ENCODE measurements at places on chromosomes 4 and X.

GRCh38 chr4:139146926-139147629 lies 29.9 kb downstream of the ELF2 start:
- no peak for DNase-seq

DNA sequence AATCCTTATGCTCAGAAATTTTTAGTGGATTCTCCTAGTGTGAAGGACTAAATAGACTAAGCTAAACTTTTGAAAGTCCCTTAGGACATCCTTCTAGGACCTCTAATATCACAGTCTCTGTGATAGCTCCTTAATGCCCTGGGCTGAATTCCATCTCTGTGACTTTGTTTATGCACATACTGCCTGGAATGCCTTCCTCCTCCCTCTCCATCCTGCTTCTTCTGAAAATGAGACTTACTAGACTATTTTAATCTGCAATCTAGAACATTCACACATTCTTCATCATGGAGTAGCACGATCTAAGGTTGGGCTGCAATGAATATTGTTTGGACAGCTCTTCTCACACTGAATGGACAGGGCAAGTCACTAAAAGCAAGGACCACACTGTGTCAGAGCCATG lies 65.0 kb upstream of the MSX1 start:
- DNase-seq = no peak

GRCh38 chr4:25928379-25929297 lies 14.6 kb downstream of the SMIM20 start:
- DNase-seq = peak; percentile 91

- DNase-seq = no peak
Observed at GRCh38 chr4:16290681-16291420, 64.6 kb upstream of the TAPT1 start.

GRCh38 chr4:83728191-83728590 lies 192.3 kb downstream of the GPAT3 start:
- no peak for DNase-seq

- DNase-seq = peak; percentile 84
Observed at GRCh38 chr4:142815834-142816233, 30.3 kb downstream of the INPP4B start.

DNA sequence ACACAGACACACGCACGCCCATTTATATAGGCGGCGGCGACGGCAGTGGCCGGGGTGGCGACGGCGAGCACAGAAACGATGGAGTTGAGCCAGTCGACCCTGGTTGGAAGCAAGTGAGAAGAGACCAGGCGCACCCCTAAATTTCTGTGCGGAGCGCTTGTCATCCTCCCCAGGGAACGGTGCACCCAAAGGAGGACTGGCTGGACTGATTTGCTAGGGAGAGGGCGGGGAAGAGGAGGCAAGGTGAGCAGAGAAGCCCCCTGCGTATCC lies 302 bp downstream of the NHS start:
- no peak for DNase-seq

GRCh38 chrX:102840871-102841705 lies 96.0 kb upstream of the RAB40AL start:
- DNase-seq = peak; percentile 51

GRCh38 chrX:24242649-24243175 lies 71.2 kb downstream of the SUPT20HL2 start:
- peak; percentile 96 for DNase-seq

- DNase-seq = no peak
Observed at GRCh38 chrX:40097504-40098263, at the start of gene BCOR. Gene BCOR, minus strand, starts transcription at chrX:40097958. Its CDS starts 20,029 bp downstream, at chrX:40077929.

DNA sequence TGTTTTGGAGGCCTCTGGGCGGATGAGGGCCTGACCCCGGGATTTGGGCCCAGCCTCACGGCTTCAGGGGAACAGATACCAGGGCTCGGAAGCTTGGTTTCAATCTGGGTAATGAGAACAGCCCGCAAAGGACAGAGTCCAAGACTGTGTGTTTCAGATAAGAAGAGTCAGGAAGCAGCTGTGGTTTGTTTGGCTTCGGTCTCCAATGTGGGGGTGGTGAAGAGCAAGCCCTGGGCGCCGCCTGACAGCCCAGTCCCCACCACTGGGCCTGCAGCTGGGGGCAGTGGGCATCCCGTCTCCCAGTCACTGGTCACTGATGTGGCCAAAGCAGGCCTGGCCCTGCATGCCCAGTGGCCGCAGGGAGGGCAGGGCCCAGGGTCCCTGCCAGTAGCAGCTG lies 9.1 kb downstream of the WFS1 start:
- peak; percentile 8 for DNase-seq

DNA sequence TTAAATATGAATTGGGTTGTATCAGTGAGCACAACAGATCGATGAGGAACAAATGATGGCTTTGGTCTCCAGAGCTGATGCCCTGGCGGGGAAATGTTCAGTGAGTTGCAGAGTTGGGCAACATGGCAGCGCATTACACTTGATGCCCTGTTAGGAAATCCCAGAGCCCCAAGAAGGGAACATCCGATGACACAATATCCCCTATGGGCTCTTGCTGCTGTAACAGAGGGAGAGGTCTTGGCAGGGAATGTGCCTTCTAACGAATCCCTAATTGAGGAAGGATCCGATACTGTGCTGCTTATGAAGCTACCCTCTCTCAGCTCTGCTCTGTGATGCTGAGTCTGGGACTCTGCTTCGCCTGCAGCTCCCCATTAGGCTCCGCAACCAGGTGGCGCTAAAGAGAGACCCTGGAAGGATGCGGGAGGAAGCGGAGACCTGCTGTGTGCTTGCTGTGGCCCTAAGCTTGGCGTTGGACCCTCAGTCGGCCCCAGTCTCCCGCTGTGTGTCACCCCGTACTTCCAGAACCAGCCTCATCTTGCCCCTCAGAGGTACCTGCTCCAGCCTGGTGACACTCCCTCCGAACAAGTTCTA lies 38.9 kb downstream of the PDHA1 start:
- peak; percentile 33 for DNase-seq

DNA sequence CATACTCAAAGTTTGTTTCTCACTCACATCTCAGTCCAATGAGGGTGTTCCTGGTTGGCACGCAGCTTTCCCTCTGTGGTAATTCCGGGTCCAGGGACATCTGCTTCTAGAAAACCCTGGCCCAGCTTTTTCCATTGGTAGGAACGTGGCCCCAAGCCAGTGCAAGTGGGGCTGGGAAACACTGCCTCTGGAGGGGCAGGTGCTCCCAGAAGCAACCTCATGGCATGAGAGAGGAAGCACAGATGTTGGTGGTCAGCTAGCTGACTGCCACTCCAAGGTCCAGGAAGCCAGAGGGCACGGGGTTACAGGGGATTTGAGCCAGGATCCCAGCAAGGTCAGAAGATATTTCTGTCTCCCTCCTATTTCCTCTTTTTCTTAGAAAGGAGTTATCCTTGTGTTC lies 47.5 kb downstream of the DCTD start:
- no peak for DNase-seq

DNA sequence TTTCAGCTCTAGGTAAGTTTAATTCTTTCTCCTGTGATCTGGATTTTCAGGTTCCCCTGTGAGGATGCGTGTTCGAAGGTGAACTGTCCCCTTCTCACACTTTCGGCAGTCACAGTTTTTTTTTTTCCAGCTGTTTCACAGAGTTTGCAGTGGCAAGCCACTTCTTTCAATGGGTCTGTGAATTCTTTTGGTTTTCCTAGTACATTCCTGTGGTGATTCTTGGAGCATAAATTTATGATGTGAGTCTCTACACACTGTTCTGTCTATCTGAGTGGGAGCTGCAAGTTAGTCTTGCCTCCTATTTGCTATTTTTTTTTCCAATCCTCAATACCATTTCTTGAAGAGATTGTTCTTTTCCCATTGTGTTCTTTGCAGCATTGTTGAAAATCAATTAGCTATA lies 595.5 kb downstream of the RAPGEF2 start:
- no peak for DNase-seq

DNA sequence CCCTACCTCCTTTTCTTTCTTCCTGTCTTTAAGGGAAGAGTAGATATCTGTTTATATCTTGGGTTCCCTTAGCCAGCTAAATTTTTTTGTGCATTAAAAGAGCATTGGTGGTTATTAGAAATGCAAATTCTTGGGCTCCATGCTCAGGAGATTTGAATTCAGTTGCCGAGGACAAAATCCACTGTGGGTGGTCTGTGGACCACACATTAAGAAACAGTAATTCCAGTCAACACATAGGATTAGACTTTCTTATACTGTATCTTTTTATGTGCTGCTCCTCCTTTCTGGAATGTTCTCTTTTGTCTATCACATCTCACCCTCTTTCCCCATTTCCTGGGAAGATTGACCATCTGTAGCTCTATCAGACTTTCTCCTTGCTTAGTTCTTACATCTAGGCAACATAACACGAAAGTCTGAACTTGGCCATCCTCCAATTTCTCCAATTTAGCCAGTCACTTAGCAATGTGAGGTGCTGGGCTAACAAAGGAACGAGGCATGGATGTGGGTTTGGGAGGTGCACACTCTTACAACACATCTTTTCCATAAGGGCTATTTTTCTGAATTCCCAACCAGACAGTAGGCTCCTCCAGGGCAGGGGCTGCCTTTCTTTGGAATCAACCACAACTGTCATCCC lies 5.3 kb upstream of the PDLIM3 start:
- no peak for DNase-seq

DNA sequence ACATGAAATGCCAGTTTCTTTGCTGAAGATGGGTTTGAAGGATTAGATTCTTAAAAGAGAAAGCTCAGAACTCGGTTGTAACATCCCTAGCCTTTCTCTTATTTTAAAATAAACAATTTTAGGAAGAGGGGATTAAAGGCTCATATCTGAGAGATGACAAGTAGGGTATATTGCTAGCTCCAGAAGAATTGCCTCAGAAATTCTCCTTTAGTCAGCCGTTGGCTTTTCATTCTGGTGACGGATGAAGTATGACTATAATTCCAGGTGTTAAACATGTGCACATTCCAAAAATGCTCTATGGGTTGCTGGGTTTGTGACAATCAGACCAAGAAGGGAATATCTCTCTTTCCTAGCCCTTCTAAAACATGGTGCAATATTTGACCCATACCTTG lies 17.8 kb downstream of the DKK2 start:
- no peak for DNase-seq

GRCh38 chr4:168888715-168889215 lies 121.3 kb downstream of the CBR4 start:
- no peak for DNase-seq

DNA sequence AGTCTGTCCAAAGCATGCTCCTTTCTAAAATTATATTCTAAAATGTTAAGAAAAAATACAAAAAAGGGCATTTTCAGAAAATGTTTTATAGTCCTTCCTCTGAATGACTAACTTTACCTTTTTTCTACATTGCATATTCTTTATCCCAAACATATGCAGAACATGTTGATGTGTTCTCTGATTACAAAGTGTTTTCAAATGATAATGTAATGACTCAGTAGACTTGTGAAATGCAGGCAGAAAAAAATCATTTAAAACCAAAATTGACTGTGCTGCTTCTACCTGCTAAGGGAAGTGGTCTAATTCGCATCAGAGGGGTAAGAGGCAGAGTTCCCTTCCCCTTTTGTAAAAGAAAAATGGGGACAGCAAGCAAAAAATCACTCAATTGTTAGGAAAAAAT lies 22.7 kb upstream of the YTHDC1 start:
- DNase-seq = peak; percentile 37
